Hepatocyte (in vitro differentiated cells): ENCODE measurements at places on chromosomes 1 and 21. TPM values are rescaled to one million over a fixed set of nuclear protein-coding genes. Genes with fewer than 3 reads are reported as not detected.
A peak's percentile ranks its signal among the peaks of the same experiment; 100 is the strongest.

COL11A1 gene
- 148 and 163 TPM in 2 replicates for polyA plus RNA-seq

- no peak for DNase-seq
These were observed 1281.9 kb downstream of the KCNT2 start for GRCh38 chr1:195326325-195326724.

LIPI gene
- not detected in 2 replicates for polyA plus RNA-seq

- no peak for DNase-seq
These were observed 475.7 kb downstream of the USP25 start for GRCh38 chr21:16205527-16205926.

ANGPTL3 gene
- 23.8 and 42.2 TPM in 2 replicates for polyA plus RNA-seq

GRCh38 chr1:38558500-38559445 lies 300.8 kb downstream of the RRAGC start:
- DNase-seq = no peak

GRCh38 chr1:183655562-183656075 lies 2.5 kb upstream of the APOBEC4 start:
- DNase-seq = peak; percentile 92

PEX14 gene
- polyA plus RNA-seq = 20.9 and 22.9 TPM in 2 replicates

- DNase-seq = no peak
These were observed 16.0 kb upstream of the SCCPDH start for GRCh38 chr1:246708166-246708565.

GRCh38 chr21:34537838-34538237 lies 25.8 kb upstream of the KCNE1 start:
- no peak for DNase-seq

CD164L2 gene
- 0.19 TPM in 1 of 2 replicates, not detected in the other for polyA plus RNA-seq

DNA sequence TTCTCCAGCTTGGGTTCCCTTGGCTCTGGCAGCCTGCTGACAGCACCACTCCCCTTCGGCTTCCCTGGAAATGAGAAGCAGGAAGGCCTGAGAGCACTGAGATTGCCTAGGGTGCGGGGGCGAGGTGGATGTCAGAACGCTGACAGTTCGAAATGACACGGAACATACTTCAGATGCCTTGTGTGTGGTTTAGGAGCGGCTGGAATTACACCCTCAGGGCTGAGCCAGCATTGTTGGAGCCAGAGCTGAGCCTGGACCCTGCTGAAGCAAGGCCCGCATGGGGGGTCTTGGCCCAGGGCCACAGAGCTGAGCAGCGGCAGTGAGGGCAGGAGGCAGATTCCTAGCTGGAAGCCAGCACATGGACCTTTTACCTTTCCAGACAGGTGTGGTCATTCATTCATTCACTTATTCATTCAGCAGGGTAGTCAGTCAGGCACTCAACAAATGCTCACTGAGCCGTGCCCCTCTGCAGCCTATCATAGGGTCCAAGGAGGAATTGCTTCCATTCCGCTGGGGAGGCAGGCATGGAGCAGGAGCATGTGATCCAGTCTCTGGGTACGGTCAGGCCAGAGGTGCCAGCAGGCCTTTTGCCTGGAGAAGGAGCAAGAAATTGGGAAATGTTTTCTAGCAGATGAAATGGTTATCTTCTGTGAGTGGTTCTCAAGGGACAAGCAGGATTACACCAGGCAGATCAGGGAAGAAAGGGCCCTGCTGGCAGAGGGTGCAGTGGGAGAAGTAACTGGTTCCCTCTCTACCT lies 6.6 kb upstream of the FOXE3 start:
- peak; percentile 35 for DNase-seq

PEA15 gene
- 59.5 and 62.0 TPM in 2 replicates for polyA plus RNA-seq
